ENCODE measurements at places on chromosomes 4 and X.

DNA sequence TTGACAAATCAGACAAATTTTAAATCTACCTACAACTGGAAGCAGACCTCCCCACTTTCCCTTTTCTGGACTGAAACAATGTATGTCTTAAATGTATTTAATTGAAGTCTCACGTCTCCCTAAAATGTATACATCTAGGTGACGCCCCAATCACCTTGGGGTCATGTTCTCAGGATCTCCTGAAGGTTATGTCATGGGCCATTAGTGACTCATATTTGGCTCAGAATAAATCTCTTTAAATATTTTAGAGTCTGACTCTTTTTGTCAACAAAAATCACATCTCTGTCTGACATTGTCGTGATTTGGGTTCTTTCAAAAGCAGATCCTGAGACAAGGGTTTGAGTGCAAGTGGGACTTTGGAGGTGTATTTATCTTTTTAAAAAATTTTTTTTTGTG lies 26.2 kb upstream of the BOD1L1 start:
- DNase-seq = no peak

DNA sequence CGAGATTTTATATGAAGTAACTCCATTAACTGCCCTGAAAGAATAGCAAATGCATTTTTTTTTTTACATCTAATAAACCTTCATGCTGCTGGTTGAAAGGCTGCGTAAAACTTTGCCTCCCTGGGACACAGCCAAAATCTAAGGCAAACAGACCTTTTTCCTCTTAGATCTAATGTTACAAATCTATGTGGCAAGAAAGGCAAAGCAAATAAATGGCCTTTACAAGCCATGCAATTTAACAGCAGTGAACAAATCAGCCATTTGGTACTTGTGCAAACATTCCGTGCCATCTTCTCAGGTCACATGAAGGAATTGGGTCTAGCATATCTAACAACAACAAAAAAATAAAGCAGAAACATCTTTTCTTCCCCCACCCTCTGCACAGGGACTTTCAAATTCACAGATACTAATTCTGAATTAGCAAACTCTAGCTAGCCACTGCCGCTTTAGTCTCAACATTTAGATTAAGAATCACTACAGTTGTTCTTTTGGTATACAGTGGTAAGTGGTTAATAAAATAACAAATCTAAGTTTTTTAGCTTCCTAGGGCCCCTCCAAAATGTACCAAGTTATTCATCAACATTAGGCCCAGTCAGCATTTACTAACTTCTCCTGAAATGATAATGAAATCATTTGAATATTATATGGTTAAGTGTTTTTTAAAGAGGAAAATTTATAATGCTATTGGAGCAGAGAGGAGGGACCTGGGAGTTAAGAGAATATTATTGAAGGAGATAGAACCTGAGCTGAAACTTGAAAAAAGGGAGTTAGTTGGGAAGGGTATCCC lies 593.8 kb downstream of the SMARCA1 start:
- DNase-seq = no peak

DNA sequence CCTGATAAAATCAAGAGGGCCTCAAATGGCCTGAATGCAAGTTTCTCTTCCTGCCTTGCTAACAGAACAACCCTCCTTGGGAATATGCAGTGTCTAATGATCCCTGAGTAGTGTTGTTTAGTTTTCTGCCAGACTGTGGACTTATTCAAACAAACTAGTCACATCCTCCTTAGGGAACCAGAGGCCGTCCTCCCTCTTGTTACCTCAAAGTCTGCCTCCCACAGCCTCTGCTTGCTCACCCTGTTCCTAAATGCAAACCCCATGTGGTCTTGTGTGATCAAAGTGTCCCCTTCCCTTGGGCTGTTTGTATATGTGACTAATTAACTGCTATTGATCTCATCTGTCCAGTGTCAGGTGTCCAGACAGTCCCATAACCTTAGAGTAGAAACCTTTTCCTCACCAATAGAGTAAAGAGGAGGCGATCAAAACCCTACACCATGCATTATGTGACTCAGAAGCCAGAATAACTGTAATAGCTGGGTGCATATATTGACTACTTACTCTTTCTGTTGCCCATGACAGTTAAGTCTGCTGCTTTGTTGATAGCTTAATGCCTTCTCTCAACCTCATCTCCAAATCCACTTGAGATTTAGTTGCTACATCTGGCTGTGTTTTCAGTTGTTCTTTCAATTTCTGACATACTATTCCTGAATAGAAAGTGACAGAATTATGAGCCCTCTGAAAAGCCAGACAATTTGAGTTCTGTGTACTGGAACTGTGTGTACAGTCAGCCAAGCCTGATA lies 473.0 kb upstream of the NWD2 start:
- no peak for DNase-seq

GRCh38 chrX:20498851-20499635 lies 232.3 kb upstream of the RPS6KA3 start:
- no peak for DNase-seq

DNA sequence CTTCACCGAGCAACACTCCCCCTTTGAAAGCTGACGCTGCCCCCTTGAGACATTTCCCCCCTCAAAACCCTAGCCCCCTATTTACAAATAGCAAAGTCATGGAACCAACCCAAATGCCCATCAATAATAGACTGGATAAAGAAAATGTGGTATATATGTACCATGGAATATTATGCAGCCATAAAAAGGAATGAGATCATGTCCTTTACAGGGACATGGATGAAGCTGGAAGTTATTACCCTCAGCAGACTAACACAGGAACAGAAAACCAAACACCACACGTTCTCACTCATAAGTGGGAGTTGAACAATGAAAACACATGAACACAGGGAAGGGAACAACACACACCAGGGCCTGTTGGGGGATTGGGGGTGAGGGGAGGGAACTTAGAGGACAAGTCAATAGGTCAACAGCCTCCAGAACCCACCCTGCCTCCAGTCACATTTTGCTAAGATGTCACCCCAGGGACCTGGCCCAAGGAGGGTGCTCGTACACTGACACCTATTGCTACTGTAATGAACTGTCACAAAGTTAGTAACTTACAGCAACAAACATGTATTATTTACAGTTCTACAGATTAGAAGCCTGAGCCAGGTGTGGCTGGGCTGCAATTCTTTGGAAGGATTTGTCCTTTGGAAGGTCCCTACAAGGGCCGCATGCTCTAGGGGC lies 20.6 kb downstream of the SCD5 start:
- no peak for DNase-seq

- peak; percentile 8 for DNase-seq
Measured at GRCh38 chrX:149937871-149938426, 342 bp downstream of the EOLA2 start.

- no peak for DNase-seq
Measured at GRCh38 chrX:9842541-9842940, 56.3 kb downstream of the SHROOM2 start.

Data from BE2C (cell line).